HEK293T (cell line): ENCODE measurements at places on chromosomes 3 and 15.

- no peak for DNase-seq
Measured at GRCh38 chr15:52635908-52636307, 43.3 kb downstream of the ATOSA start.

GRCh38 chr3:120450600-120451271 lies at the start of gene FSTL1:
FSTL1 (minus strand) TSS chr3:120450992; CDS start chr3:120450746, 246 bp downstream.
- DNase-seq, result peak; percentile 42

DNA sequence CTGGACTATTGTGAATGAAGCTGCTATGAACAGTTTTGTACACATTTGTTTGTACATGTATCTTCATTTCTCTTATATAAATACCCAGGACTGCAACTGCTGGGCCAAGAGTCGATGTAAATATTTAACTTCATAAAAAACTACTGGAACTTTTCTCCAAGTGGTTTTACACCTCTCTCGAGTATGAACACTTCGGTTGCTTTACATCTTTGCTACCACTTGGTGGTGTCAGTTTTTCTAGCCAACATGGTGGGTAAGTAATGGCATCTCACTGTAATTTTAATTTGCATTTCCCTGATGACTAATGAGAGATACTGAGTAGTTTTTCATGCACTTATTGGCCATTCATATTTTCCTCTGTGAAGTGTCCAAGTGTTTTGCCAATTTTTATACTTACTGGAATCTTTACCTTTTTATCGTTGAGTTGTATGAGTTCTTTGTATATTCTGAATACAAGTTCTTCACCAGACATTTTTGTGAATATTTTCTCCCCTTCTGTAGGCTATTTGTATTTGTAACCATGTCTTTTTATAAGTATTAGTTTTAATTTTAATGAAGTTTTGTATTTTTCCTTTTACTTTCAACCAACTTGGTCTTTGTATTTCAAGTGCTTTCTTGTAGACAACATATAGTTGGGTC lies 44.4 kb downstream of the PCOLCE2 start:
- DNase-seq, result peak; percentile 54

GRCh38 chr3:45966371-45966791 lies 23.1 kb downstream of the CXCR6 start:
- no peak for DNase-seq

- no peak for DNase-seq
Measured at GRCh38 chr3:158430448-158430847, 140.5 kb upstream of the MLF1 start.

DNA sequence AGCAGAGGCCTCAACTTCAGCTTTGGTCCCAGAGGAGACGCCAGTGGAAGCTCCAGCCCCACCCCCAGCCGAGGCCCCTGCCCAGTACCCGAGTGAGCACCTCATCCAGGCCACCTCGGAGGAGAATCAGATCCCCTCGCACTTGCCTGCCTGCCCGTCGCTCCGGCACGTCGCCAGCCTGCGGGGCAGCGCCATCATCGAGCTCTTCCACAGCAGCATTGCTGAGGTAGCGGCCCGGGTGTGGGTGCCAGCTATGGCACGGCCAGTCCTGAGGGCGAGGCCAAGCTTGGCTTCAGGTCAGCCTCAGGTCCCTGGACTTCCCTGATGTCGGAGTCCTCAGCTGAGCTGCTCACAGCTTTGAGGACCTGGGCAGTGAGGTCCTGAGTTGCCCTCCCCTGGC lies 5.7 kb upstream of the STAB1 start:
- no peak for DNase-seq

- DNase-seq, result no peak
Measured at GRCh38 chr3:114420072-114420471, 126.2 kb downstream of the TIGIT start.

DNA sequence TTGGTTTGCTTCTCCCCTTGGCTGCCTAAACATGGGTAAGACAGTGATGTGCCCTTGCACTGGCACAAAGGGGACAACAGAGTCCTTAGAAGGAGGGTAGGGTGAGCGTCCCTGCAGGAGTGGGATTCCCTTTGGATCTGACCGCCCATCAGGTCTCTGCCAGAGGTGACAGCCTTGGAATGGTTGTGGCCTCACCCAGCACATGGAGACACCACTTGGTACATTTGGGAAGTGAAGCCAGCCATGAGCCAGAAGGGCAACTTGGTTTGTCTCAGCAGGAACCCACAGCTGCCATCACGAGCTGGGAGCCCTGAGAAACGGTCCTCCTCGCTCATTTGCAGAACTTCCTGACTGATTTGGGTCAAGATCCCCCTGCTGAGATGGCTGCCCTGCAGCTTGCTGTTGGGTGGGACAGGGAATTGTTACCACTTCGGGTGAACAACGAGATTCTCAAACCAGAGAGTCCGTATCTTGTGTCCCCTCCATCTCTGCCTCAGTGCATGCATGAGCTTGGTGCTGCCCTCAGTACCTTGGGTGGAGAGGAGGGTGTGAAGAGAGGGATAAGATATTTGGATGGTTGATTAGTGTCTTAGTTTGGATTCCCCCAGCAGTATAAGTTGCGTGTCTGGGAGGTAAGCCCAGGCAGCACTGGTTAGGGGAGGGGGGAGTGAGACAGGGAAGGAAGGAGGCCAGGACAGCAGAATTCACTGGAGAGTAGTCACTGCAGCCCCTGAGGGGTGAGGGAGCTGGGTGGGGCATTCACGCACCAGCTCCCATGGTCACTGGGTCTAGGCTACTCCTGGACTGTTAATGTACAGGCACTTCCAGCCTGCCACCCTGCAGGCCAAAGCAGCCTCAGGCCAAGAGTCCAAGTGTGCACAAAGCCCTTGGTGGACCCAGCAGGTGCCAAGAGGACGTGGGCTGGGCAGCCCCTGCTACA lies 168.8 kb upstream of the TOPAZ1 start:
- DNase-seq, result no peak

DNA sequence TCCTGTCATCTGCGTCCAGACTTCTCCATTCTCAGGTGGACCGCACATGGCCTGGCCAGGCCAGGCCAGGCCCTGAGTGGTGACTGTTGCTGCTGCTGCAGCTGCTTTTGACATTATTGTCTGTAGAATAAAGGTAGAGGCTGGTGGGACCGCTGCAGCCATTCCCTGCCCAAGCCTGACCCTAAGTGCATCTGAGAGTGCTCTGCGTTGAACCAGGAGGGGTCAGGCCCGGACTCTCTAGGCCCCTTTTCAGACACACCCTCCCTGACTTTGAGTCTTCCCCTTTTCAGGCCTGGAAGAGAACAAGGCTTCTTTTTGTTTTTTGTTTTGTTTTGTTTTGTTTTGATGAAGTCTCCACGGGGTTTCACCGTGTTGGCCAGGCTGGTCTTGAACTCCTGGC lies 54.6 kb upstream of the FLNB start:
- no peak for DNase-seq

- DNase-seq, result peak; percentile 41
Measured at GRCh38 chr3:112561484-112561733, 353 bp downstream of the ATG3 start.

- no peak for DNase-seq
Measured at GRCh38 chr15:63022663-63023062, 19.9 kb upstream of the TPM1 start.

GRCh38 chr15:70593795-70594194 lies 169.6 kb downstream of the UACA start:
- no peak for DNase-seq

DNA sequence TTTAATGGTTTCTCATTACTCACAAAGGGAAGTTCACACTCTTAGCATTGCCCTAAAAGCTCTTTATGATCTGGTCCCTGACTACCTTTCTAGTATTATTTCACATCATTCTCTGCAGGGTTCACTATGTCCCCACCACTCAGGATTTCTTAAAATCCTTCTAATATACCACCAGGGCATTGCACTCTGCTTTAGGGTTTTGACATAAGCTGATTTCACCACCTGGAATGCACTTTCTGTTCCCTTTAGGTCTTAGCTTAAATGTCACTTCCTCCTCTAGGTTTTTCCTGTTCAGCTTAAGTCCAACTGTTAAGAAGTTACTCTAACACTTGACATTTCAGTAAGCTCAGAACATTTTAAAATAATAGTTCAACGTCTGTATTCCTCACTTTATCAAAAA lies 81.7 kb downstream of the HCN4 start:
- no peak for DNase-seq
